ENCODE measurements at places on chromosomes 13 and 19.

DNA sequence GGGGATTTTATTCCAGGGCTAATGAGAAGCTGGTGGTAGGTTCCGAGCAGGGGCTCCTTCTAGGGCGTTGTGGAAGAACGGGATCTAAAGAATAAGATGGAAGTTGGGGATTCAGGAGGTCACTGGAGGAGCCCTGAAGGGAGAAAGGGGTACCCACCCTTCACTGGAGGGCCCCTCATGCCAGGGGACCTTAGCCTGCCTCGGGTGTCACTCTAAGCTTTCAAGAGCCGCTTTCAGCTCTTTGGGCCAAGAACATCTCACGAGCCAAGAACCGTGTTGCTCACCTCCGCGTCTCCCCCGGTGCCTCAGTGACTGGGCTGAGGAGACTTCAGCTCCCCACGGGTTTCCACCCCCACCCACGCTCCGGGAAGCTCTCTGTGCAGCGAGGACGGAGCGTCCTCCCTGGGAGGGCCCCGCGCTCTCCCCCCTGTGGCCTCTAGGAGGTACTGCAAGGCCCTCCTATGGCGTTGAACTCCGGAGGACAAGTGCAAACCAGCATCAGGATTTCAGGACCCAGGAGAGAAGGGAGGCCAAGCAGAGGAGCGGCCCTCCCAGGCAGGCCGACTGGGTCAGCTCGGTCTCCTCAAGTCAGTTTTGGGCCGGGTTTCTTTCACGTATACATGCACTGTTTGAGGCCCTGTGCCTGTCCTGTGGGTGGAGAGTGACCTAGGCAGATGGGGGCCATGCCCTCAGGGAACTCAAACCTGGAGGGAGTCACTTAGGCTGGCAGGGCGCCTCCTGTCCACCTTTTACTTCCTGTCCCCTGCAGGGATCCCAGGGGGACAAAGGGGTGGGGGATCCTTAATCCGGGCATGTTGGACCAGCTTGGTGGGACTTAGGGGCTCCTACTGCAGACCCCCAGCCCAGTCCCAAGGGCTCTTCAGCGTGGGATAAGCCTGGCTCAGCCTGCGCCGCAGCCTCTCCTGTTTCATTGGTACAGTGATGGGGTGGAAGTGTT, 5.1 kb upstream of the KRTDAP start:
- peak; percentile 63 for DNase-seq

GRCh38 chr13:94154367-94154766, 325.1 kb downstream of the DCT start:
- peak; percentile 64 for DNase-seq

DNA sequence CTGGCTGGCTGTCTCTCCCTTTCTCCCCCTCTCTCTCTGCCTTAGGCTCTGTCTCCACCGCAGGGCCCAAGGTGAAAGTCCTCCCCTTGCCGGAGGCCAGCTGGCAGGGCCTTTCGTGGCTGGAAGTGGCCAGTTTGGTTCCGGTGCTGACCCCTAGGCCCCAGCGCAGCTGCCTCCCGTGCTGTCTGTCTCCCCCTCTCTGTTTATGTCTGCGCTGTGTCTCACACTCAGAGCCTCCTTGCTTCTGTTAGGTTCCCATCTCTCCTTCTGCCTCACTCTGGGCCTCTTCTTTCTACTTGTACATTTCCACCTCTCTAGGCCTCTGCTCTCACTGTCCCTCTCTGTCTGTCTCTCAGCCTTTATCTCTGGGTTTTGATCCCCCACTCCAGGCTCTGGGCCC, 13.1 kb downstream of the CCDC97 start:
- peak; percentile 58 for DNase-seq

- no peak for DNase-seq
Observed at GRCh38 chr13:96052656-96053002, 572 bp downstream of the UGGT2 start.
